SW 1271 (cell line): ENCODE measurements at places on chromosomes 2 and 18.

DNA sequence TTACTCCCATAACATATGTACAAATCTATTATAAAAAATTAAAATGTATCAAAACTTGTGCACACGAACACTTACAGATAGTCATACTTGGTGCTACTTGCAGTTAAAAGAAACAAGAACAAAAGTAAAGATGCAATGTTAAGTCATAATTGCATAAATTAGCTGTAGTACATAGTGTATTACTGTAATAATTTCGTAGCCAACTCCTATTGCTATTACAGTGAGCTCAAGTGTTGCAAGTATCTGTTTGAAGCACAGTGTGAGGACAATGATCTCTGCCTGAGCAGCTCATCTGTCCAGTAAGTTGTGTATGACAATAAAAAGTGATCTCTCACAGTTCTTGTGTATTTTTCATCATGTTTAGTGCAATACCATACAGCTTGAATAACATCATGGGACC lies 7.5 kb upstream of the SERPINB13 start:
- DNase-seq: no peak

- DNase-seq: no peak
Measured at GRCh38 chr2:167646557-167646956, 600.8 kb downstream of the STK39 start.

DNA sequence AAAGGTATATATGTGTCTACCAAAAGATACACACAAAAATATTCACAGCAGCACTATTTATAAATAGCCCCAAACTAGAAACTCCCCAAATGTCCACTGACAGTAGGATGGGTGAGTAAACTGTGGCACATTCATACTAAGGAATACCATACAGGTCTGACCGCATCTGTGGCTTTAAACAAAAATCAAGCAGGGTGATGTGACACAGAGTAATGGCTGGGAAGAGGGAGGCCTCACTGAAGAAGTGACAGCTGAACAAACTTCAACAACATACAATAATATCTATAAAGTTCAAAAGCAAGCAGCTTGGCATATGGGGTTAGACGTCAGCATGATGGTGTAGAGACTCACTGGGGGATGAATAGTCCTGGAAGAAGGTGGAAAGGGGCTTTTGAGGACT lies 115.1 kb upstream of the PPP1CB start:
- DNase-seq: no peak

- no peak for DNase-seq
Measured at GRCh38 chr2:45067859-45068570, 58.8 kb upstream of the SIX2 start.

GRCh38 chr2:111035830-111036441 lies 84.8 kb upstream of the BCL2L11 start:
- no peak for DNase-seq

- no peak for DNase-seq
Measured at GRCh38 chr2:136207030-136207623, 89.2 kb upstream of the CXCR4 start.

- peak; percentile 36 for DNase-seq
Measured at GRCh38 chr18:25786758-25787157, 303.7 kb downstream of the SS18 start.

DNA sequence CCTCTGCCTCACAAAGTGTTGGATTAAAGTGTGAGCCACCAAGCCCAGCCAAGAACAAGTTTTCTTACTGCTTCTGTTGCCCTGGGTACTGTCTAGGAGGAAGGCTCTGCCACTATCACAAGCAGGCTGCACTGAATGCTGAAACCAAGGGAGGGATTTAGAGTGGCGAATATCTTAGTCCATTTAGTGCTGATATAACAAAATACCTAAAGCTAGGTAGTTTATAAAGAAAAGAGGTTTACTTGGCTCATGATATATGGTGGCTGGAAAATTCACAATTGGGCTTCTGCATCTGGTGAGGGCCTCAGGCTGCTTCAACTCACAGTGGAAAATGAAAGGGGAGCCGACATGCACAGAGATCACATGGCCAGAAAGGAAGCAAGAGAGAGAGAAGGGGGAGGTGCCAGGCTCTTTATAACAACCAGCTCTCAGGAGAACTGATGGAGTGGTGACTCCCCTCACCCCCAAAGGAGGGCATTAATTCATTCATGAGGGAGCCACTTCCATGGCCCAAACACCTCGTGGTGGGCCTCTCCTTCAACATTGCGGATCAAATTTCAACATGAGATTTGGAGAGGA lies 146.0 kb upstream of the SERPINE2 start:
- no peak for DNase-seq

DNA sequence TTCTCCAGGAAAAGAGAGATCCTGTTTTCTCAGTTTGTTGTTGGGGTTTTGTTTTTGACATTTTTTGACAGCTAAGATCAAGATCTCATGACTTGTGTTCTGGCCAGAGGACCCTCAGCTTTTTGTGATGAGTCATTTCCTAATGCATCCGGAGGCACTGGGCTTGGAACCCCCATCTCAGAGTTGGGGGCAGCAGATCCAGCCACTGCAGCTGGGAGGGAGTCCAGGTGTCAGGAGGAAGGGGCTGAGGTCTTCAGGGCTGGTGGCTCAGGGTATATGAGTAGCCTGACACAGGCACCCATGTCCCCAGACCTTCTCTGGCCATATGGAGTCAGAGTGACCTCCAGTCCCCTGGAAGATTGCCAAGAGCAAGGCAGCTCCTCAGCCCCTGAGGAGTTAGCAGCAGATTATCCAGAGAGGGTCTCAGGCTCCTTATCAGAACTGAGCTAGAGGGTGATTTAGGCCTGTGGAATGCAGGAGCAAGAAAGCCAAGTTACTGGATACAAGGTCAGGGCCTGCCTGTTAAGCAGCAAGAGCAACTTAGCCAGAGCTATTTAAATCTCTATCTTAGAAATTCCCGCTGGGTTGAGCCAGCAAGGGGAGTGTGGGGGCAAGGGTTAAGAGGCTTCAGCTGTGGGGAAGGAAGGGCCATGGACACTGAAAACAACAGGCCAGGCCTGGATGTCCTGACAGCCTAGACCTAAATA lies 62.4 kb downstream of the TANC1 start:
- peak; percentile 73 for DNase-seq

DNA sequence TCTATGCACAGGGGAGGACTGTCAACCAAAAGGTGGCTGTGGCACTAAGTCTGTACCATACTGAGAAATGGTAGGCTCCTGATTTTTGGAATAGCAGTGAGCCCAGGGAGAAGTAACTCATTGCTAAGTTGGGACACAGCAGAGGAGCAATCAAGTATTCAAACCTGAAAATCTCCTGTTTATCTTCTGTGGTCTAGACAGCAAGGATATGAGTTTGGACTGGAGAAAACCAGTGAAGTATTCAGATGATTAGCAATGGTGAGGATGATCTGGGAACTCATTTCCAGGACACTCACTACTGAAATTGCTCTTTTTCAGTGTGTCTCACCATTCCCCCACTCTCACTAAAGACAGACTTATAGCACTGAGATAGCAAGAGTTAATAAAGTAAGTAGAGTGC lies 112.0 kb downstream of the GULP1 start:
- DNase-seq: no peak

DNA sequence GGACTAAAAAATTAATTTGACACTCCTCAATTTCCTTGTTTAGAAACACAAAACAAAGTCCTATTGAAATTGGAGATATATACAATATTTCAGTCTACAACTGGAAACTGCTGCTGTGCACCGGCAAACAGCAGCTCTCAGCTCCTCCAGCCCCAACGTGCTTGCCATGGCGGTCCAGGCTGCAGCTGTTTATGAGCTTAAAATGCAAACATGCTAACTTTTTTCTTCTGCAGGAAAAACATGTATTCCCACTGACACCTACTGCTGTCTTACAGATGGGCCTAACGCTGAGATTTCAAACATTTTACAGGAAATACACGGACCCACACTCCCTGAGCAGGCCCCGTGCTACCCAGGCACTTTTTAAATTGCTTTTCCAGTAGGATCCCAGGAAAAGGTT lies 195.5 kb downstream of the BCL11A start:
- DNase-seq: no peak

GRCh38 chr2:174597345-174598047 lies at the start of gene WIPF1:
TSS of gene WIPF1 (minus strand) at chr2:174597804. CDS start at chr2:174585573, 12,231 bp downstream.
- no peak for DNase-seq

DNA sequence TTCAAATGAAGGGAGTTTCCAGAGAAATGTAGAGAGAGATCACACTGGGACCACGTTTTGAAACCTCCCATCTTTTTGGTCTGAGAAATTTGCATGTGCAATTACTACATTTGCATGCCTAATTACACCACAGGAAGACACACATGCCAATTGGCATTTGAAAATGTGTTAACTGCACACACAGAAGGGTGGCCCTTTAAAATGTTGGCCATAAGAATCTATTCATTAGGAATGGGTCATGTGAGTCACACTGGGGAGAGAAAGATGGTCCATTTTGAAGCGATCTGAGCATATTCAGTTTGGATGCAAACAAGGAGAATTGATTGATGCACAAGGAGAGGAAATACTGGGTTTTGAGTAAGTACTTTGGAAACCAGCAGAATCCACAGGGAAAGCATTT lies 1407.1 kb upstream of the ACVR2A start:
- DNase-seq: no peak

- no peak for DNase-seq
Measured at GRCh38 chr2:227390468-227391256, 2.9 kb upstream of the SCYGR1 start.

- DNase-seq: no peak
Measured at GRCh38 chr2:20623241-20623640, 27.7 kb downstream of the HS1BP3 start.

- no peak for DNase-seq
Measured at GRCh38 chr18:13725566-13726231, 659 bp downstream of the FAM210A start.

GRCh38 chr2:39059366-39059952 lies 61.4 kb downstream of the SOS1 start:
- DNase-seq: peak; percentile 30

- DNase-seq: no peak
Measured at GRCh38 chr2:11778923-11779757, 32.7 kb downstream of the LPIN1 start.

- DNase-seq: no peak
Measured at GRCh38 chr2:107146181-107146580, 260.2 kb upstream of the ST6GAL2 start.

DNA sequence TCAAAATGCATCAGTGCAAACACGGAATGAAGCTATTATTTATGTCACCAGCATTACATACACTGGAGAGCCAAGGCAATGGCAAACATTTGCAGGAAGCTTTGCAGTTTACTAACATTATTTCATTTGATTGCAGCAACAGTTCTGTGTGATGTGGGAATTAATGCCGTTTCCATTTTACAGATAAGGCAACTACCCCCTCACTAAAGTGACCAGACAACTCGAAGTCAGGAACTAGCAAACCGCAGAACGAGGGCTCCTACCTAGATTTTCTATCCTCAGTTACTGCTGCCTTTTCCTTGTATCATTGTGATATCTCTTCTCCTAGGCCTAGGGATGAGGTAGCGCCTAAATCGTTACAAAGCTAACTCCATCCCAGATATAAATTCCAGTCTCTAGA lies 85.5 kb downstream of the COLEC12 start:
- DNase-seq: no peak

GRCh38 chr18:75624869-75625268 lies 197.4 kb upstream of the SMIM21 start:
- no peak for DNase-seq

DNA sequence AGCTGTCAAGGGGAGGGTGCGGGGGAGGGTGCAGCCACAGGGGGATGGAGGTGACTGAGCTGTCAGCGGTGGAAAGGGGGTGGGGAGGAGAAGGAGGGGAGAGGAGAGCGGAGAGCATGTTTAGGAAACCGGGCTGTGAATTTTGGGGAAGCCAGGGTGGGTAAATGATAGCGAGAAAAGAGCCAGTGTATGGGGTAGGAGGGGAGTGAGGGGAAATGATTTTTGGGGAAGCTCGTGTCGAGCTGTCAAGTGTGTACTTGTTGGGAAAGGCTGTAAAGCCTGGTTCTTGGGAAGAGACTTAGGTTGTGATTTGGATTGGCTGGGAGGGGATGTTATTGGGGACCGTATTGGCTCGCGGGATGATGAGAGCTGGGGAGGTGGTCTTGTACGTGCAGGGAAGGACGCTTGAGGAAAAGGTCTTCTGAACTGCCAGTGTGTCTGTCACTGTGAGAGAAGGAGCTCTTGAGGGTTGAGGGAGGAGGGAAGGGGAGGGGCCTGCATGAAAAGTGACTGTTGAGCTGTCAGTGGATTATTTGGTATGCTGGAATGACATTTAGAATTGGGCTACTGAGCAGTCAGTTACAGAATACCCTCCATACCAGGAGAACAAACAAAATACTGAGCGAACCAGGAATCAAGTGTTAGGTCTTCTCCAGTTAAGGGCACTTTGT lies 1.0 kb downstream of the UBR3 start:
- no peak for DNase-seq

DNA sequence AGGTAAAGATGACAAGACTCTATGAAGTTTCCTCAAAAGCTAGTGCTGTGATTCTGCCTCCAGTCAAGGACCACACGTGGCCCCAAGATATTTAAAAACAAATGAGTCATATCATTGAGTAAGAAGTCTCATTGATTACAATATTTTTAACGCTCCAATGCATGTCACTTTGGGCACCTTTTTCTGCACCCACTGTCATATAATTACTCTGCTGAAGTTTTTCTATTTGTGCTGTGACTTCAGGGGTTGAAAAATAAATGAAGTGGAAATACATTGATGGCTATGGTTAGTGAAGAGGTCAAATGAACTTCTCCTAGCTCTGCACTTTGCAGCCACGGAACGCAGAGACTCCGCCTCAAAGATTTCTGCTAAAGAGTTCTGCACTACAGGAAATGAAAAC lies 344.3 kb upstream of the KYNU start:
- no peak for DNase-seq

GRCh38 chr2:238082151-238082550 lies 18.0 kb upstream of the ESPNL start:
- no peak for DNase-seq

DNA sequence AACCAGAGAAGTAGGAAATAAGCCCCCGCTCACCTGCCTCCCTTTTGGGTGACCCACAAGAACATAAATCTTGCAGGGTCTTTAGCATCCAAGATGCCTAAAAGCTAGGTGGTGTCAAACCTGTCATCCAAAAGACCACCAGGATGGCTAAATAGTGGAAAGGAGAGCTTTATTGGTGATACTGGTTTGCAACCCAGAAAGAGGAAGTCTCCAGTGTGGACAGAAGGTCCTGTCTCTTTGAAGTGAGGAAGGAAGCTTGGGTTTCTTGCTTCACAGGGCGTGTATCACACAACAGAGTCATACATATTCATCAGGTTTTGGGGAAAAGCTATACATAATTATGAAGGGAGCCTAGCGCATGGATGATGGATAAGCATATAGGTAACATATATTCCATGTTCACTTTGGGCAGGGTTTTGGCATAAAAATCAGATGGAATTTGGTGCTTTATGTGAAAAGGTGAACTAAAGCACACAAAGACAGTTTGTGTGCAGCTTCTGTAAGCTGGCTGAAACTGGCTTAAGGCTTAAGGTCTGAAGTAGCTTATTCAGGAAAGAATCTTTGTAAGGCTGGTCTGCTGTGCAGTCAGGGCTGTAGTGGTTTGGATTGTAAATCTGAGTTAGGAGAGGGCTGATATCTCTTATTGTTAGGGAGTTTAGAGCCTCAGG lies 102.2 kb upstream of the MSH2 start:
- no peak for DNase-seq

GRCh38 chr2:168526641-168527040 lies 70.6 kb downstream of the CERS6 start:
- DNase-seq: no peak

- no peak for DNase-seq
Measured at GRCh38 chr2:226862623-226863022, 26.8 kb downstream of the RHBDD1 start.
